Sciatic nerve (tissue), 2 donors: ENCODE measurements at places on chromosomes 4 and X.
A peak's percentile ranks its signal among the peaks of the same experiment; 100 is the strongest.

GRCh38 chr4:28868841-28869240 is 1851.3 kb upstream of the PCDH7 start:
- no peak for DNase-seq

DNA sequence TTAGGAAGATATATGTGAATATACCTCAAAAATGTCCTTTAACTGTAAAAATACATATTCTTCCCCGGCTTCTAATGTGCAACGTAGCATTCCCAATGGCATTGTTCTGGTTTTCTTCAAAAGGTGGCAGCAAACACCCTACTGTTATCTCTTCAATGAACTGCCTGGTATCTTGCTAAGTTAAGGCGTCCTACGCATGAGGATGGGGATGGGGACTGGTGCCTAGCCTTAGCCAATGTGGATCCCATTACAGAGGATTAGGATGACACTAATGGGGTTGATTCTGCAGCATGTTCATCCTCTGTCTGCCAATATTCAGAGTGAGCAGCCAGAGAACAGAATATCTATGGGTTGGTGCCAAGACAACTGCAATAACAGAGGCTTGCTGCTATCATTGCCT is 334.9 kb upstream of the ADGRL3 start:
- no peak for DNase-seq

DNA sequence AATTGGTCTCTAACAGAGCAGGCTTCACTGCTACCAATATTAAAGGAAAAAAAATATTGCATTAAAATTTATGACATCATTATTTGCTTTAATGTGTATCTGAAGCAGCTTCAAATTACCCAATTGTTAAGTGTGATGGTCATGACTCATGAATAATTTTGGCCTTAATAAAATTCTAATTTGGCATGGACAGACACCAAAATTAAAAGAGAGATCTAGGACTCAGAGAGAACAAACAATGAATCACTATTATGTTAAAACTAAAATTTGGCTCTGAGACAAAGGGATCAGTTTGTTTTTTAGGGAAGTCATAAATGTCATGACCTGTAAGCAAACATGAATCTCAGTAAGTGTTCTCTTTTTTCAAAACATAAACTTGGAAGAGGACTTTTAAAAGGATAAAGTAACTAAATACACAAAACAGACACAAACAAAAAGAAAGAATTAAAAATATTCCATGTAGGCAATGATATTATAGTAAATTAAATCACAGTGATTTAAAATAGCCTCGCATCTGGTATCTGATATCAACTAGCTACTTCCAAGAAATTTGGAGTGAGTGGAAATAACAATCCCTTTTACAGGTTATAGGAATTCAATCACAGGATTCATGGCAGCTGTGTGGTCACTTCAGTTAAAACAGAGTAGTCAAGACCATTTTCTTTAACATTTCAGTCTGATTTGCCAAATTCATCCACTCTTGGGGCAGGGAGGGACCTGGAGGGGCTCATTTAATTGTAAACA is 11.6 kb downstream of the VEGFC start:
- no peak for DNase-seq

DNA sequence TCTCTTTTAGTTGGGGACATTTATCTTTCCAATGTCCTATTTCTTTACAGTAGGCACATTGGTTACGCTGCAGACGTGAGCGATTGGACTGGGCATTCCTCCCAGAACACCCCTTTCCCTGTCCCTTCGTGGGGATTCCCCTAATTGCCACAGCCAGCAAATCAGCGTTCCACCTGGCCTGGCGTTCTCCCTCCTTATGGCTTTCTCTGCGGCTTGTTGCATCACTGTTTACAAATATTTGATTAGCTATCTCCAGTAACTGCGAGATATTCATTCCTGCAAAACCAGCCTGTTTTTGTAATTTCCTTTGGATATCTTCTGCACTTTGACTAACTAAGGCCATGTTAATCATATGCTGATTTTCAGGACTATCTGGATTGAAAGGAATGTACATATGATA is 202.5 kb upstream of the KLF8 start:
- DNase-seq: no peak

DNA sequence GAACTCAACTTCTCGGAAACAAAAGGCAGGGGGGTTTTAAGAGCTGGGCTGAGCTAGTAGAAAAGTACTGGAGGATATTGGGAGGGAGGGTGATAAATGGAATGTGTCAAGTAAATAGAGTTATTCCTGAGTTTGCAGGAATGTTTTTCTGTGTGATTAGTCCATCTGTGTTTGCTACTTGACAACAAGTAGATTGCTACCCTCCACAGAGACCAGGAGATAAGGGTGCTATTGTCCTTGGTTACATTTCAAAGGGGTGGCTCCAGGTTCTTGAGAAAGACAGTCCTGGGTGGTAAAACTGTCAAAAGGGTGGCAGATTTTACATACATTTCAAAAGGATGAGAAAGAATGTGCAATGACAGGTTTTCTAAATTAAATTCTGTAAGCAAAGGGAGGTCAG is 181.2 kb upstream of the PPP3CA start:
- DNase-seq: no peak

GRCh38 chr4:184666670-184667069 is 17.1 kb downstream of the PRIMPOL start:
- DNase-seq: no peak

- DNase-seq: no peak
These were observed 15.4 kb downstream of the HMGB2 start for GRCh38 chr4:173318648-173319211.

DNA sequence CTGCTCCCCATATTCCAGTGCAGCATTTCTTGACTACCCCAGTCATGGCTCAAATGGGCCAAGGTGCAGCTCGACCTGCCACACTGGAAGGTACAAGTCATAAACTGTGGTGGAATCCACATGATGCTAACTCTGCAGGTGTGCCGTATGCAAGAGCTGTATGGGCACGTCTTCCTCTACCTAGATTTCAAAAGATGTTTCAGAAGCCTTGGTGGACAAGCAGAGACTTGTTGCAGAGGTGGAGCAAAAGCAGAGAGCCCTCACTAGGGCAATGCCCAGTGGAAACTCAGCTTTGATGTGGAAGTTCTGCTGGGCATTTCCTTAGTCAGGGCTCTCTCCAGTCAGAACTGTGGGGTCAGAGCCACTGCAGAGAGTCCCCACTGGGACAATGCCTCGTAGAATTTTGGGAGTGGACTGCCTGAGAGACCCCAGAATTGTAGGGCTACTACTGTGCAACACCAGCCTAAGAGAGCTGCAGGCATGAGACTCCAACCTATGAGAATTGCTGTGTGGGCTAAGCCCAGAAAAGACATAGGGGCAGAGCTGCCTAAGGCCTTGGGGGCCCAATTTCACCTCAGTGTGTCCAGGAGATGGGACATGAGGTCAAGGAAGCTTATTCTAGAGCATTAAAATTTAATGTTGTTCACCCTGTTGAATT is 65.7 kb downstream of the BEX3 start:
- no peak for DNase-seq

- no peak for DNase-seq
These were observed 142.5 kb downstream of the CXXC4 start for GRCh38 chr4:104352211-104352610.

GRCh38 chr4:46520361-46520760 is 130.4 kb upstream of the GABRA2 start:
- no peak for DNase-seq

DNA sequence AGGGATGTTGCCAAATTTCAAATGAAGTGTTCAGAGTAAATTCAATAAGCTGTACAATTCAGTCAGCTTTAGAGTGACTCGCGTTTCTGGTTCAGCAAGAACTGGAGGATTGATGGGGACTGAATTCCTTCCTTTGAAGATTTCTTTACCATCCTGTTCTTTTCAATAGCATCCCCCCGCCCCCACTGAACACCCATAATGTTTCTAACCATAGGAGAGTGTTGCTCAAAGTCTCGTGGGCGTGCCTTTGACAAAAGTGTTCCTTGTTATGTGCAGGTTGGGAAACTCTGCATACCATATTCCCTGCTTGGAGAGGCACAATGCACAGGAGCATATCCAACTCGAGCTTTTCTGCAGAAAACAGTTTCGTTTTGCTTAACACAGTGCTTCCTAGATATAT is 323.5 kb upstream of the CASK start:
- no peak for DNase-seq

- no peak for DNase-seq
These were observed 2.4 kb downstream of the NKX3-2 start for GRCh38 chr4:13541720-13542576.

DNA sequence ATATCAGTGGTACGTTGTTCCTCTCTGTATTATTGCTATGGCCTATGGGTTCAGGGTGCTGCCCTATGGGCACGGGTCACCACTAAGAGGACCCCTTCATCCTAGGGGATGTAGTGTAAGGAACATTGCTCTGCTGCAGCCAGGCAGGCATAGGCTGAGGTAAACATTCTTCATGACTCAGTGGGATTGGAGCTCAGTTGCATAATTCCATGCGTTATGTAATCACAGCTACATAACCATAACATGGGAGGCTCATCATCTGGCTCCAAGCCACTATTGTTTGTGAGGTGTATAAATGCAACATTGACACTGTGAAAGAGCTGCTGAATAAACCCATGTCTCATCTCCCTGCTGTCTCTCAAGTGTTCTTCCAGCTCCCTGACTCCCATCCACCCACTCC is 375.2 kb downstream of the MAGEE1 start:
- no peak for DNase-seq

DNA sequence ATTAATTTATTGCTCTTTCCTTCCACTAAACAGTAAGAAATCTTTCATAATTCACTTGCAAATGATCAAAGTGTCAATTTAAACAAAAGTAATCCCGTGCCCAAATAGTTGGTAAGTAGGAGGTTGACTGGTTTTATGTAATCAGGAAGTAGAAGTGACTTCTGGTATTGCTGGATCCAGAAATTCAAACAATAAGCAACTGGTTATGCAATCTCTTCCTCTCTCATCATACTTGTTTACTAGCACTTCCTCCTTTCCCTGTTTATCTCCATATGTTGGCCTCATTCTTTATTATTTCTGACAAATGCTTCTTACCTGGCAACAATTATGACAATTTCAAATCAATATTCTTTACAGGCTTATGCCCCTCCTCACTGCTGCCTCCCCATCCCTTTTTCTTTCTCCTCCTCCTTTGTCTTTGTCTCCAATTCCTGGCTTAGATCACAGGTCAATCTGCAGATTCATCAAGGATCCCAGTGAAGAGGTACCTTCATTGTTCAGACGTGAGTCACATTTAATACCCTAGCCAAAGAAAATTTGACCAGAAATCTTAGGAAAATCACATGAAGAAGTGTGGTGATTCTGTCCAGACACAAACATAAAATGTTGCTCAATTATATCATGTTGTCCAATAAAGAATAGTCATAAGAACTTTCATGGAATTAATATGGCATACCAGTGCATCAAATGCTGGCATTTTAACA is 323.2 kb upstream of the PCDH7 start:
- DNase-seq: no peak

- no peak for DNase-seq
These were observed 99.8 kb downstream of the LARP7 start for GRCh38 chr4:112736718-112737135.

DNA sequence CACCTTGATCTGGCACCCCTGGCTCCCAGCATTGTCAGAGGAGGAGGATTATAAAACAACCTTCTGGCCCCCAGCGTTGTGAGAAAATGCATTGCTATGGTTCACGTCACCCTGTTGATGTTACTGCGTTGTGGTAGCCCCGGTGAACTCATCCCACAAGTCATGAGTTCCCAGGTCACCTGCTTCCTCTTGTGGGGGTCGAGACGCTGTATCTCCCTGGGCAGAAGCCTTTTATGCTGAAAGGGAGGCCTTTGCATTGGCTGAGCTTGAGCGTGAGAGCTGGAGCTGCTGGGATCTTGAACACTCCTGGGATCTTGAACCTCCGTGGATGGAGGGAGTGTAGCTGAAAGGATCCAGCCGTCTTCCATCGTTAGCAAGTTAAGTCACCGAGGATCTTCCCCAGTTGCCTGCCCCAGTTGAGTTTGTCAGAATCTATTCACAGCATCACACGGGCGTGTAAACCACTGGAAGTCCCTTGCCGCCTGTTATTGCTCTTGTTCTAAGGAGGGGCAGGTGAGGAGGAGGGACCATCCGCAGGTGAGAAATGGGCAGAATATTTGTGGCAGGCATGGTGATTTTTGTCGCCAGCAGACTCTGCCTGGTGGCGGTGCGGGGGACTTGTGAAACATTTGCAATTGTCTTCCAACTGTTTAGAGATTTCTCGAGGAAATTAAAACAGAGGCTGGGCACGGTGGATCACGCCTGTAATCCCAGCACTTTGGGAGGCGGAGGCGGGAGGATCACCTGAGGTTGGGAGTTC is 299.9 kb downstream of the ASMT start:
- no peak for DNase-seq

- DNase-seq: peak; percentile 70
These were observed 542 bp downstream of the RNF150 start for GRCh38 chr4:141132709-141133145.

- no peak for DNase-seq
These were observed 159.8 kb downstream of the CPEB2 start for GRCh38 chr4:15162046-15162445.

- DNase-seq: no peak
These were observed 9.3 kb downstream of the ATP5ME start for GRCh38 chr4:664713-665231.

GRCh38 chr4:15525080-15525479 is 55.4 kb downstream of the CC2D2A start:
- DNase-seq: no peak

DNA sequence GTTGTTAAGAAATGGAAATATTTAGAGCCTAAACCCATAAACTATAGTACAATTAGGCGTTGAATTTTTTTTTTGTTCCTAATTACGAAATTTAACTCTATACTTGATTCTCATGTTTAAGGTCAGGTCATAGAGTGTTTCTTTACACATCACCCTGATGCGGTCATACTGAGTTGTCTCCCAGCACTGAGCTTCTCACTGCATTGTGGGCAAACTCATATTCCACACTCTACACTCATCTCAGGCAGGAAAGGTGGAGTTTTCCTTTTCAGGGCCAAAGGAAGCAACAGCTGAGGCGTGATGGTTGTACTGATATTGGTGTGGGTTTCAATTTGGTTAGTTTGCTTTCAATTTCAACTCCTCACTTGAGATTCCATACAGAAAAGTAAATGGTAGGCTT is 75.4 kb downstream of the FAT4 start:
- DNase-seq: no peak

DNA sequence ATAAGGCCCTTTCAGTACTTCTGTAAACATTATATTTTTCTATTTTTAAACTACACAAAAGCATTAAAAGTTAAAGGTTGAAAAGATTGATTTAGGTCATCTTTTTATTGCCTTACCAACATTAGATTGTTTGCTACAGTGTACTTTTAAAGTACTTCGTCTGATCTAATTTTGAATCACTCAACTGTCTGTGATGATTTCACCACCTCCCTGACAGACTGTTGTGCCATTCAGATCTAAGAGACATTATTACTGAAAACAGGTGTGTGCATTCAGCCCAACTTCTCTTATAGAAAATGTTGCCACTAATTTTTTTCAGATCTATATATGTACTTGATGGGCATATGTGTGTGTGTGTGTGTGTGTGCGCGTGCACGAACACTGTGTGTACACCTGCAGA is 39.3 kb downstream of the GASK1B start:
- DNase-seq: no peak

DNA sequence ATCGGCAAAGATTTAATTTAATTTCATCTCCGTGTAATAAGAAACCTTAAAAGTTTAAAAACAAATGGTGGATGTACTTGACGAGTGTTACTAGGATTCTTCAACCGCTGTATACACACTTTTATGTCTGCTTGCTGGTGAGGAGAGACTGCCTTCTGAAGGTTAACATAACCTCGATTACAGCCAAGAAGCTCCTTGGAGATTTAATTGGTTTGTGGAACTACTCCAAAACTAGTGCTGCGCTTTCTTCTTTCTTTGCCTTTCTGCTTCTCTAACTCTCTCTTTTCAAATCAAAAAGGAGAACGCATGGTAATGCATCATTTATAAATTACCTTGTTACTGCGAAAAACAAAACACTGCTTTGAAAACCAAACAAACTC is 109.0 kb downstream of the ANTXR2 start:
- no peak for DNase-seq
